ENCODE measurements at places on chromosomes 11 and 22.

DNA sequence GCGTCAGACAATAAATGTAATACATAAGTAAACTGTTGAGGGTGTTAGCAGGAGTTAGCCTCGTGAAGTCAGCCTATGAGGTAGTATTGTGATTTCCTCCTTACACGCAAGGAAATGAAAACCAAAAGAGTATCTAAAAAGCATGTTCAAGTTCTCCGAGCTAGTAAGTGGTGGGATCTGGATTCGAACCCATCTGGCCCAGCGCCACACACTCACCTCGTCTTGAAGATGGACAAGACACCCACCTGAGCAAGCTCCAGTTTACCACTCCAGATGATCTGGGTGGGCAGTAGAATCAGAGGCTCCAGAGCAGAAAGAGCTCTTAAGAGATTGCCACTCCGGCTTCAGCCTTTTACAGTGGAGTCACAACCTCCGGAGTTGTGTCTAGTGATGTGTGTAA, 140.3 kb downstream of the PKNOX2 start:
- no peak for DNase-seq

- no peak for DNase-seq
Observed at GRCh38 chr11:35135222-35135621, 3.7 kb upstream of the CD44 start.

DNA sequence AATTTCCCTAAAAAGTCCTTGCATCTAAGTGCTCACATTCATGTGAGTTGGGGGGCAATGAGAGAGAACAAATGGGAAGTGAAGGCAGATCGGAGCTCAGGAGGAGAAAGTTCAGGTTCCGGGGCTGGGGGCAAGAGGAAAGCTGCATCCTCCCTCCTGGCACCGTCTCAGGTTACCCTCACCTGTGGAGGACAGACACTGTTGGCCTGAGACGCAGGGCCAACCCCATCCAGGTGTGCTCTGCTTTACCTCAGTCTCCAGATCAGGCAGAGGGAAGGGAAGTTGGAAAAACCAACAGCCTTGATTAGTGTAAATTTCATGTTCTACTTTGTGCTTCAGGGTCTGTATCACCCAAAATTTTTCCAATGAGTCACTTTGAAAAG, 146.9 kb downstream of the TRIM29 start:
- DNase-seq, result no peak

GRCh38 chr11:75100314-75100713, 3.6 kb upstream of the OR2AT4 start:
- no peak for DNase-seq

DNA sequence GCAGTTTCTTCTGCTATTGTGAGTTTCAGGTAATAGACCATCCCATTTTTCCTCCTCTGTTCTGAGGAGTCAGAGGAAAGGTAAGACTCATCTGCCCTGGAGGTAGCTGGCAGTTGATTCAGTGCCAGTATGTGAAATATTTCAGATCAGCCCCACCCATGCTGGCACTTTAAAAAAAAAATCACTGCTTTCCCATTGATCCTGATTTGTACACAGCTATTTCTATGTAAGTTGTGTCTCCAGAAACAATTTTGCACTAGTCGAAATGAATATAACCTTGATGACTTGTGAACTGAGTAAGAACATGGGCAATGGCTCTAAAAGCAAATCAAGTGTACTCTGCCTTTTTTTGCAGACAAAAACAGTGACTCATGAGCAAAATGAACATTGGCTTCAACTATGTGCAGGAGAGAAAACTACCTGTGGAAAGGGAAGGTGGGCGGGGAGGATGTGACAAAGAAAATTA, 82.0 kb upstream of the OR5AK2 start:
- DNase-seq, result no peak

GRCh38 chr11:128715691-128716561, 22.1 kb downstream of the FLI1 start:
- DNase-seq, result no peak

DNA sequence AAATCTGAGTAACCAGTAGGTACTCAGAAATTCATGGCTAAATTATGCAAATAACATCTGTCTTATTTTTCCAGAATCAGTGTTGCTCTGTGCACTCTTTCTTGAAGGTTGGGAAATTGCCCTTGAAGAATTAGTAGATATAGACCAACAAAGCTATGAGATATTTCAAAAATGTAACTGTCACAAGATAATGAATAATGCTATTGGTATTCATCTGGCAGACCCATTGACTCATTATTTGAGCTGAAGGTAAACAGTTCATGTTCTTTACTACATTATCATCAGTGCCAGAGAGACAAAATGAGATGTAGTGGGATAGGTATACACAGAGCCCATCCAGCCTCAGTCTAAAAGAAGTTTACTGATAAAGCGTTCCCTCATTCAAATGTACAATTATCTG, 274.7 kb downstream of the CASP12 start:
- no peak for DNase-seq

DNA sequence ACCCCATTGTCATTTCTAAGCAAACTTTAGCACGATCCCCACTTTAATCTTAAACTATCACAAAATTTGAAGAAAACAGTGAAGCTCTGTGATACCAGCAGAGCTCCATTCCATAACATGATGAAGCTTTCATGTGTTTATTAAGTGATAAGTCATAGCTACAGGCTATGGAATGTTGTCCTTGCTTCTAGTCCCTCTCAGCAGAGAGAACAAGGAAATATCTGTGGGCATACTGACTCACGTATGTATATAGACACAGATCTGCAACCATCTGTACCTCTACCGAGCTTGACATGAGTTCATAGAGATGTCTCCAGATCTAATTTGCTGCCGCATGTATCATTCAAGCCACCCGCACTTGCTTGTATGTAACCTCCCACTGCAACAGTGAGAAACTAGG, 588.9 kb downstream of the ETS1 start:
- no peak for DNase-seq

DNA sequence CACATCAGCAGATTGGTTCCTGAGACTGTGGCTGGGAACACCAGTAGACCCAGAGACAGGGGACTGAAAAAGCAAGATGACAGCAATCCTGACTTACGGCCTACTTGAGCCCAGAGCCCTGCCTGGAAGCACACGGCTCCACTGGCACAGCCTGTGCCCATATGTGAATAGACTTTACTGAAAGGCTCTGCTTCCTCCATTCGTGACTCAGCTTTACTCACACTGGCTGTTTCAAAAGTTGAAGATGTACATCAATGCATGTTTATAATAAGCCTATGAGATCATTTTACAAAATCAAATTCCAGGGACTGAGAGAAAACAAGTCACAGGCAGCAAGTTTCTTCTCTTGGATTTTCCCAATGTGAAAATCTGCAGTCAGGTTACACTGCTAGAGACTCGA, 134.6 kb upstream of the TEAD1 start:
- DNase-seq, result no peak

DNA sequence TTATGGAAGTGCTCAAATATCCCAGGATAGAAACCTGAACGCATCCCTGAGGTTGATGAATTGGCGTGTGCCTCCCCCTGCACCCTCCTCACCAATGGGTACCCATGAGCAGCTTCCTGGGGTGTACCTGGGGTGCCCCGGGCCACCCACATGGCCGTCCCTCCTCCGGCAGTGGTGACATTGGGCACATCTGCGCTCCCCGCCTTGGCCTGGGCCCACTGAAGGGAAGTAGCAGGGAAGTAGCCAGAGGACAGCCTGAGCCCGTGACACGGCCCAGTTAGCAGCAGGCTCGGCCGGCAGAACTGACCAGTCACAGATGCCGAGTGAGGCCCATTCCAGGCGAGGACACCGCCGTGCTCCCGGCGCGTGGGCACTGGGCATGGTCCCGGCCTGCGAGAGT, 16.7 kb downstream of the MRPL23 start:
- DNase-seq, result no peak

GRCh38 chr22:36097880-36098279, 62.7 kb downstream of the APOL3 start:
- DNase-seq, result no peak

GRCh38 chr11:27437829-27438594, 34.6 kb downstream of the LGR4 start:
- DNase-seq, result no peak

- DNase-seq, result no peak
Observed at GRCh38 chr22:21807544-21808529, 59.6 kb downstream of the MAPK1 start.

GRCh38 chr11:85831050-85831449, 20.1 kb upstream of the SYTL2 start:
- DNase-seq, result no peak

DNA sequence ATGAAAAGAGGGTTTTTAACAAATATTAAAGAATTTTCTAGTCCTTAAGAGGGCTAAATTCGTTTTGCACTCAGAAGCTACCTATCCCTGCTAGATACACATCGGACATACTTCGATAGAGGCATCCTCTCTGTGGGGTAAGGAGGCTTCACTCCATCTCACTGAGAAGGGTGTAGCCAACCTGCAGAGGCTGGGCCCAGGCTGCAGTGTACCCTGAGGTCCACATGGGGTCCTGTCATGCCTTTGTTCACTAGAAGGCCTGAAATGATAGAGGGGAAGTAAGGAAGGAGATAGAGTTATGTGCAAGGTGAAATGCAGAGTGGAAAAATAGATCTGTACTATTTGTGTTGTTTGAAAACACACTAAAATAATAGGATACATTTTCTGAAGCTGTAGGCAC, 45.6 kb downstream of the IGSF9B start:
- DNase-seq, result no peak

DNA sequence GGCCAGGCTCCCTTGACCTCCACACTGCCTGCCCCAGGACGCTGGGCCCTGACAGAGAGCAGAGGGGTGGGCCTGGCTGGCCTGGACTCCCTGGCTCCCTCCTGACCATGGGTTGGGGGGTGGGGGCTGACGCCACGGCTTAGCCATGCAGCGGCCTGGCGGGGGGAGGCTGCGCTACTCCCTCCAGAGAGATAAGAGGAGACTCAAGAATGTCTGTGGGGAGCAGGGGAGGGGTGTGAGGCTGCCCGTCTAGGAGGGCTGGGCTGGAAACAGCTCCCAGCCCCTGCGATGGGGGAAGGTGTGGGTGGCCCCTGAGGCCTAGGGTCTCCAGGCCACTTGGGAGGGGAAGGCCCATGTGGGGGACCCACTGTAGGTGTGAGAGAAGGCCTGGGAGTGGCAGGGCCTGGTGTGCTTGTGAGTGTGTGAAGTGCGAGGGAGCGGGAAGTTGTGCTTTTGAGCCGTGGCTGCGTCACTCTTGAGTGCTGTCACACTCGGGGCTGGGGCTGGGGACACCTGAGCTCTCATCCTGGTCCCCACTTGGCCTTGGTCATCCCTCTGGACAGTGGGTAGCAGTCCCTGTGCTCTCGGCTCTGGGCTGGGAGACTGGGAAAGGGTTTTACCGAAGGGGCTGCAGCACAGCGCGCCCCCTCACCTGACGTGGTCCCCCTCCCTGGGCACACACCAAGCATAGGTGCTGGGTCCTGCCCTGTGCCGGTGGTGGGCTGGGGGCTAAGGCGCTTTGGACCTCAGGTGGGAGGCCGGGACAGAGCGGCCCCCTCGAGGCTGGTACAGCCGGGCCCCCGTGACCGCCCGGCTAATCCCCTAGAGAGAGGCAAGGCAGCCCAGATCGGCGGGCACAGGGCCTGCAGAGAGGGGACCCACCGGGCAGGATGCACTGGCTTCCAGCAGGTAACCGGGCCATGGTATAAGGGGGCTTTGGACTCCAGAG, 2.4 kb downstream of the MYRF start:
- DNase-seq, result no peak

GRCh38 chr11:35324183-35324886, 95.0 kb downstream of the SLC1A2 start:
- DNase-seq, result no peak

DNA sequence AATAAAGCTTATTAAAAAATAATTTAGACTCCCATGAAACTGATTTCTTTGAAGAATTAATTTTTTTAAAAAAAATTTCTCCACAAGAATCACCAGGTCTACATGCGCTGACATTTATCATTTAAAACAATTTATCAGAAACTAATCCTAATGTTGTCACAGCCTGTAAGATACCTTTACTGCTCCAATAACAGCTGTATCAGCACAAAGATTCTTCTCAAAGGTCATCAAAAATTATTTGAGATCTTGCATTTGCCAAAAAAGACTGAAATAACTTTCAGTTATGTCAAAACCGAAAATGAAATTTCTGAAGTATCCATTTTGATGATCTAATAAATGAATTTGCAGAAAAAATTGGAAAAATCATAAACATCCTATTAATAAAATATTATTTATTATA, 8.1 kb downstream of the KRTAP5-5 start:
- DNase-seq, result no peak

- DNase-seq, result no peak
Observed at GRCh38 chr22:25021976-25022711, 69.6 kb downstream of the KIAA1671 start.

GRCh38 chr11:115221461-115222069, 282.6 kb downstream of the CADM1 start:
- DNase-seq, result no peak

GRCh38 chr11:17405232-17406005, 17.0 kb upstream of the KCNJ11 start:
- DNase-seq, result no peak

DNA sequence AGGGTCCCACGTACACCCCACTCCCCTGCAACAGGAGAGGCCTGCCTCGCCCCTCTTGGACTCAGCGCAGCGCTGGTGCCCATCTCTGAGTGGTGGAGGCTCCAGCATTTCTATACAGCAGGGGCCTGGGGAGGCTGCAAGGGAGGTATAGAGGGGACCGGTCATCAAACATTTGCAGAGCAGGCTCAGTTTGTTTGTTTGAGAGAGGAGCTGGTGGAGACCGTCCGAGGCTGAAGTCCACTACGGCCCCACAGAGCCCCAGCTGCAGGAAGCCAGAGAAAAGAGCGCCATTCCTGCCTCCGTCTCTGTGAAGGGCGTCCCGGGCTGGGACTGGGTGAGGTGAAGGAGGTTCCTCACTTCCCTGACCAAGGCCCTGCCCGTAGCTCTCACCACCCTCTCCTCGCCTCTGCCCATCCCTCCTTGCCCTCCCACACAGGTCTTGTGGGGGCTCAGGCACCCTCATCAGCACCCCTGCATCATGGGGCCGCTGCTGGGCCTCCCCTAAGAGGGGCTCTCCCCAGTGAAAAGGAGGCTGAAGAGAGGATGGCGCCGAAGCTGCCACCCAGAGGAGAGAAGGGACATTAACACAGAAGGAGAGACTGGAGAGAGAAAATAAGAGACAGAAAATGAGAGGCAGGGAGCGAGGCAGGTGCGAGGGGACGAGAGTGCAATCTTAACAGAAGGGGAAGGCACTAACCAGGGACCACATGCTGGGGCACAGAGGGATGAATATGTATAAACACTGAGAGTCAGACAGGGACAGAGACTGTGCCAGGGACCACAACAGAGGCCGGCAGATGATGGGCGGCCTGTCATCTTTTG, 24.5 kb downstream of the RPUSD4 start:
- DNase-seq, result no peak
